ENCODE measurements at places on chromosomes 2 and 18.

GRCh38 chr2:177989029-177989885 is 83.3 kb downstream of the PDE11A start:
- no peak for DNase-seq

DNA sequence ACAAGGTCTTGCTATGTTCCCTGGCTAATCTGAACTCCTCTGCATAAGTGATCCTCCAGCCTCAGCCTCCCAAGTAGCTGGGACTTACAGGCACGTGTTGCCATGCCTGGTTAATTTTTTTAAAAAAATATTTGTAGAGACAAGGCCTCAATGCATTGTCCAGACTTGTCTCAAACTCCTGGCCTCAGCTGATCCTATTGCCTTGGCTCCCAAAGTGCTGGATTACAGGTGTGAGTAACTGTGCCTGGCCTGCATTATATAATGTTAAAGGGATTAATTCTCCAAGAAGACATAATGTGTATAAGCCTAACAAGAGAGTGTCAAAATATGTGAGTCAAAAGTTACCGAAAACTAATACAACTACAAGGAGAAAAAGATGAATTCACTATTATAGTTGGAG is 32.2 kb downstream of the BUB1 start:
- DNase-seq: no peak

- no peak for DNase-seq
These were observed 863 bp upstream of the SIX2 start for GRCh38 chr2:45009928-45010701.

GRCh38 chr18:46712406-46712805 is 44.4 kb downstream of the ST8SIA5 start:
- no peak for DNase-seq
